ENCODE measurements at places on chromosomes 12 and 14.

- no peak for DNase-seq
These were observed 13.6 kb upstream of the LEMD3 start for GRCh38 chr12:65155784-65156183.

GRCh38 chr14:75549169-75549568, 26.9 kb downstream of the BATF start:
- no peak for DNase-seq

DNA sequence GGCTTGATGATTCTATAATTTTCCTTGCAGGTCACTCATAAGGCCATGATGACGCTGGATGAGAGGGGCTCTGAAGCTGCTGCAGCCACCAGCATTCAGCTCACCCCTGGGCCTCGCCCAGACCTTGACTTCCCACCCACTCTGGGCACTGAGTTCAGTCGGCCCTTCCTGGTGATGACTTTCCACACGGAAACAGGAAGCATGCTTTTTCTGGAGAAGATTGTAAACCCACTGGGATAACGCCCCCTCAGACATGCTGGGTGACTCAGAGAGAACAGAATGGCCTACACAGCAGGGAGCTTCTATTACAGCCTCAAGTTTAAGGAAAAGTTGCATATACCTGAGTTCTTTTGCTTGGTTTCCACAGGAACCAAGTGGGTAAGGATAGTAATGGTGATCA, 34.3 kb downstream of the SERPINA3 start:
- DNase-seq: no peak

DNA sequence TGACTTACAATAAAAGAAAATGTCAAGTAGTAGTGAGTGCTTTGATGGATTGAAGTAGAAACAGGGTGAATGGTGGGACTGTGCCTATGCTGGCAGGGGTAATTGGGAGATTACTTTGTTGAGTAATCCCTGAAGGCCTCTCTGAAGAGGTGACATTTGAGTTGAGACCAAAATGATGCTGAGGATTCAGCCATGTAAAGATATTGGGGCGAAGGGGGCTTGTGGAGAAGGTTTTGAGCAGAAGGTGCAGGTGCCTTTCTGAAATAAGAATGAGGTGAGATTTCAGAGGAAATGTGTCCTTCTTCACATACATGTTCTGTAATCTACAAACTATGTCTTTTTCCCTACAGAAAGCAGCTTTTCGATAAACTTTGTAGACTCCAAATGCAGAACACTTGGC, 8.0 kb downstream of the GNG2 start:
- DNase-seq: no peak

GRCh38 chr12:56321027-56321426, 5.2 kb upstream of the CNPY2 start:
- DNase-seq: no peak

DNA sequence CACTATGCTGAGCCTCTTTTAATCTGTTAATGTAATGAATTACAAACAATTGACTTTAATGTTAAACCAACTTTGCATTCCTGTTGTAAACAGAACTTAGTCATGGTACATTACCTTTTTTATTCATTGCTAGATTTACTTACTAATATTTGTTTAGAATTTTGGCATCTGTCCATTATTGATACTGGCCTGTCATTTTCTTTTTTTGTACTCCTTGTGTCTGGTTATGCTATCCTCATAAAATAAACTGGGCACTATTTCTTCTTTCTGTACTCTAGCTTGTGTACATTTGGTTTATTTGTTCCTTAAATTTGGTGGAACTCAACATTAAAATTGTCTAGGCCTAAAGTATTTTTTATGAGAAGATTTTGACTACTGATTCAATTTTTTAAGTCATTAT, 32.1 kb downstream of the SPATA7 start:
- no peak for DNase-seq

DNA sequence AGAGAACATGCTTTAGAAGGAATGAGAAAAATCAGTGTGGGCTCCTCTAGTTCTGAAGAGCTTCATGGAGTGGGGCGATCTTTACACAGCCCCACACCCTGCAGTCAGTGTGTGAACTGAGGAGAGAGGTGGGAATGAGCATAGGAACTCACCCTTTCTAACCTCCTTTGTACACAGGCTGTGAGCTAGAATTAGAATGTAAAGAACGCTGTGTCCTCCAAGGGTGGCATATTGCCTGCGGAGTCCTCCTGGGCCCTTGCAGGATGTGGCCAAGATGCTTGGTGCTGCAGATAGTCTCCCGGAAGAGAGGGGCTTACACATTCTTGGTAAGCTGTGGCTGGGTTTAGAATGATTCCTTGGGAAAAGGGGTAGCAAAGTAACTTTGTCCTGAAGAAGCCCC, 43.9 kb downstream of the NINJ2 start:
- DNase-seq: no peak

- no peak for DNase-seq
These were observed 32.9 kb downstream of the ZFP36L1 start for GRCh38 chr14:68759937-68760336.

DNA sequence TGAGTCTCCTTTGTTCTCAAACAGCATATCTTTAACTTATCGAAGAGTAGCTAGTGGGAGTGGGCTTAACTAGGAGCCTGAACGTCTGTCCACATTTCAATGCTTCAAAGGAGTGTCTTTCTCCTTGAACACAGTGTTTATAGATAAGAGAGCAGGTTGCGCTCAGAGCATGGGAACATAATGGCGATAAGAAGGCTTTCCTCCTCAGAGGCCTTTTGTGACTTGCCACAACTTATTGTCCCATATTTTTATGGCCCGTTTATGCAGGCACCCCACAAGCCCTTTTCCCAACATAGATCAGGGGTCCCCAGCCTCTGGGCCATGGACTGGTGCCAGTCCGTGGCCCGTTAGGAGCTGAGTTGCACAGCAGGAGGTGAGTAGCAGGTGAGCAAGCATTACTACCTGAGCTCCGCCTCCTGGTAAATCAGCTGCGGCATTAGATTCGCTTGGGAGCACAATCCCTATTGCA, 2.6 kb upstream of the DDX47 start:
- no peak for DNase-seq

- DNase-seq: no peak
These were observed 99.5 kb downstream of the NEDD1 start for GRCh38 chr12:97006585-97006984.

GRCh38 chr12:93937812-93938211, 210.6 kb upstream of the PLXNC1 start:
- no peak for DNase-seq

DNA sequence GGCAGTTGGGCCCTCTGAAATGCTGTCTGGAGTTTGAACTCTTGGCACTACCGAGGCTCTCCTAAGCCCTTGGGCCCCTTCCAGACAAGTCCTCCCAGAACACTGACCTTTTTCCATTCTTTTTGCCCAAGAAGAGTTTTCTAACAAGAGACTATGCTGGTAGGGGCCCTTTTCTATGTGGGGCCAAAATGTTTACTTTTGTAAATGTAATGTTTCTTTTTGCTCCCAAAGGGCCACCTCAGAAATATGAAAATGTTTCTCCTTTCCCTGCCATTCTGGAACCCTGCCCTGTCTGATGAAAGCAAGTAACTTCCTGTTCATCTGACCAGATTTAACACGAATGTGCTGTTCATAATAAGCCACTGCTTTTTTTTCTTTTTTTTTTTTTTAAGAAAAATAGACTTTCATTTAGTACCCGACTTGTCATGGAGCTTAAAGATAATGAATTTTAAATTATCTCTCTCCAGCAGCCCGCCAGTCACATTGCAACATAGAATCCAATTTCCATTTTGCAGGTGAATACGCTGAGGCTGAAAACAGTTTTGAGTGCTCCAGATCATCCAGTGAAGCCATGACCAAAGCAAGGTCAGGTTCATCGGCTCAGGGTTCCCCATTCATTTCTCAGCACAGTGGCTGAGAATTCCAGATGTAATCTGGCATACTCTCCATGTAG, 169.9 kb downstream of the DPF3 start:
- no peak for DNase-seq

DNA sequence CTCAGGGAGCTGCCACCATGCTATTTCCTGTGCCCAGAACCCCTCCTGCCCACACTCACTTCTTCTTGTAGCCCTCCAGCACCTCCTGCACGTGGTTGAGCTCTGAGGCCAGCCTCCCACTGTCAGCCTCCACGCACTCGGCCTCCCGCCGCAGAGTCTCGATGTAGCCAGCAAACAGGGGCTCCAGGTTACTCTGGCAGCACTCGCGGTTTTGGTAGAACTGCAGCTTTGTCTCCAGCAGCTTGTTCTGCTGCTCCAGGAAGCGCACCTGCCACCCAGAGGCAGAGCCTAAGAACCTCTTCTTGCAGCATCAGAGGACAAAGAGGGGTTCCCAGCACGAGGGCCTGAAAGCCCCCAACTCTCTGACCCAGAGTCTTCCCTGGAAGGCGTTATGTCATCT, 2.1 kb downstream of the KRT83 start:
- DNase-seq: no peak

DNA sequence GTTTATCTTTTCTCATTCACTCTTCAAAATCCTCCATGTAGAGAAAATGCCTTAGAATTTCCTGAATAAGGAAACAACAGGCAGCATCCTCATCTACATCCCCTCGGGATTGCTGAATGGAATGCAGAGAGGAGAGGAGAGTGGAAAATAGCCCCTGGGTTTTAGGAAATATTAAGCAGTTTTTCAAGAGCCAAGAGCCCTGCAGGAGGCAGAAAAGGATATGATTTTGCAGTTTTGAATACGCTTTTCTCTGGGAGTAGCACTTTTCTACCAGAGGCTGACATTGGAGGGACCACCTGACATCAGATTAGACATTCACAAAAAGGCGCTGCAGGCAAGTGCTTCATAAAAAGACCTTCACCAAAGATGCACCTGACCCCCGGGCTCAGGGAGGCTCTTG, 362.2 kb upstream of the SFSWAP start:
- no peak for DNase-seq

DNA sequence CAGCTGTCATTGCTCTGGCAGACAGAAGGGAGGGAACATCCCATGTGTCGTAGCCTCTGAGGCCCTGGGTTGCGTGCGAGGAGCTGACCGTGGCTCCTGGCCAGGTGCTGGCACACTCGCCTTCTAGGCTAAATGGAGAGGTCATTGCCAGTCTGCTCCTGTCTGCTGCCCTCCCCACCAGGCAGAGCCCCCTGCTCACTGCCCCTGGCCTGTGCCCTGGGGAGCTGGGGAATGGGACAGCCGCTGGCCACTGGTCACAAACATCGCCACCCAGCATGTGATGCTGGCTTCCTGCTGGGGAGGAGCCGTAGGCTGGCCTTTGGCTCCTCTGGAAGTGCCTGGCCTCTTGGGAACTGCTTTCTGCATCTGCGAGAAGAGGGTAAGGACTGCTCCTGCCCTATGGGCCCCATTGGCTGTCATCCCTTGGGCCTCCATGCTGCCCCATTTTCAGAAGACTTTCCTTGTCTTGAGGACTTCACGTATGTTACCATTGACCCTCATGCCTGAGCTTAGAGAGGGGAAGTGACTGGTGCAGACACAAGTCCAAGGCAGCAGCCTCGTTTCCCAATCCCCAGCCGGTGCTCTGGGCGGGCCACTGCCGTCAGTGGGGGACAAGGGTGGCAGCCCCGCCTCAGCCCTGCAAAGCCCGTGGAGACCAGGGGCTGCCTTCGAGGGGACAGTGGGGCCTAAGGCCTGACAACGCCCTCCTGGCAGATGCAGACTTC, 2.0 kb upstream of the TNFAIP2 start:
- no peak for DNase-seq

DNA sequence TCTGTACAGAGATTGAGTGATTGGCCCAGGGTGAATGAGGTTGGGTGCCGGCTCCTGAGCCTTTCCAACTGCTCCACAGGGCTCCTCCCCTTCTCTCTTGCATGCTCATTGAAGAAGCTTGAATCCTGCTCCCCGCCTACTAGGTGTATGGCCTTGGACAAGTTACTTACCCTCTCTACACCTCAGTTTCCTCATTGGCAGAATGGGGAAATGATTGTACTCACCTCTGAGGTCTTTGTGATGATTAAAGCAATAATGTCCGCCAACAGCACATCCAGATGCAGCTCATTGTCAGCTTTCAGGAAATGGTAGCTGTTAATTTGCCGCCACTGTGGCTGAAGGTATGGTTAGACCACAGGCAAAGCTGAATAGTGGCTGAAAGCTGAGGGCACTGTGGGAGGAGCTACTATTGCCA, 174.1 kb downstream of the CRADD start:
- DNase-seq: no peak

GRCh38 chr12:108784270-108784669, 53.0 kb upstream of the CORO1C start:
- no peak for DNase-seq
